ENCODE measurements at places on chromosomes 13 and 19.

DNA sequence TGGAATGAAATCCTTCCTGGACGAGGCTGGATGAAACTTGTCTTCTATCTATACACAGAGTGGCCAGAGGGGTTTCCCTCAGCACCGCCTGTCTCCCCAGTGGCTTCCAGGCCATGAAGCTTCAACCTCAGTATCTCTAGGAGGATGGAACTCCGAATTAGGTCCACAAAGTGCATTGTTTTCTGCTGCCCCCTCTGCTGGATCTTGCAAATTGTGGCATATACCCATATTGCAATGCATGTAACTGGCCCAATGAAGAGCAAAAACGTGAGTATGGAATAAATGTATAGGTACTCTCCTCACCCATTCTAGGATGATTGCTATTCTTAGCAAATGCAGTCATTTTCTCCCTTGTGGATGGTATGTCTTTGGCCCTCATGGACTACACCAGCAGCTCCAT lies 14.7 kb upstream of the LILRB4 start:
- DNase-seq, result no peak

GRCh38 chr19:7701654-7702457 lies at the start of gene FCER2:
Gene FCER2 (minus strand): TSS chr19:7702131. CDS start chr19:7699760, 2,371 bp downstream.
- DNase-seq, result no peak

DNA sequence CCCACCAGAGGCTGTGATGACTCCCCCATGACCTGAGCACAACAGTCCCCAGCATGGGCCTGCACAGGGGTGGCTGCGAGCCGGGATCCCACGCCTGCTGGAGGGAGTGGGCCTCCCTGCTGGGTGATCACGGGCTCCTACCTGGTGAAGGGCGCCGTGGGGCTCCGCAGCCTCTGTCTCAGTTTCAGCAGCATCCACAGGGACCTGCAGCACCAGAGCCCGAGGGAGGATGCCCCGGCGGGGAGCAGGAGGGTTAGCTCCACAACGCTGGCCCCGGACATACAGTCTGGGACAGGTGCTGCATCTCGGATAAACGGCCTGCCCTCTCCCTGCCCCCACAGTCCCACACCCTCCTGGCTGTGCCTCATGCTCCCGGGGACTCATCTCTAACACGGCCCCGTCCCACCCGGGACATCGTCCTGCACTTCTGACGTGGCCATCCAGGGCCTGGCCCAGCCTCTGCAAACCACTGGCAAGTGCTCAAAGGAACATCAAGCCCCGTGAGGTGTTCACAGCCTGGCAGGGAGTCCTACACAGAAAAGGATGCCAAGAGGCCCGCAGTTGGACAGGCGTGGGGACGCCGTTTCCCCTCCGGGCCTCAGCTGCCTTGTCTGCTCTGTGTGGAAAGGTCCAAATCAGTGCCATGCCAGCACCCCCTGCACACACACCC lies 10.5 kb downstream of the PEX11G start:
- DNase-seq, result no peak

DNA sequence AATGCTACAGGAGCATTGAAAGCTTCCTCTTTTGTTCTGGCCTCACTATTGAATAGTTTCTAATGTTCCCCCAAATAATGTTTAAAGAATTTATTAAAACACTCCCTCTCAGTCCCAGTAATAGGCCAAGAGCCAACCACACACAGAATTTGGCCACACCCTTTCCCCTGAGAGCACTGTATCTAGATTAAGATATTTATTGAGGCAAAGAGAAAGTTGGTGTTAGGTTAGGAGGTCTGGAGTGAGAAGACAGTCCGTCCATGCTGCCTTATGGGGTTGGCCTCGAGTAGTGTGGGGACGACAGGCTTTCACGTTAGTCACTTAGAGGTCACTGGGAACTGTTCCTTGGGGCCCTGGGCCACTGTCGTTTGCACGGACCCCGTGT lies 122.9 kb upstream of the RNF113B start:
- DNase-seq, result no peak

DNA sequence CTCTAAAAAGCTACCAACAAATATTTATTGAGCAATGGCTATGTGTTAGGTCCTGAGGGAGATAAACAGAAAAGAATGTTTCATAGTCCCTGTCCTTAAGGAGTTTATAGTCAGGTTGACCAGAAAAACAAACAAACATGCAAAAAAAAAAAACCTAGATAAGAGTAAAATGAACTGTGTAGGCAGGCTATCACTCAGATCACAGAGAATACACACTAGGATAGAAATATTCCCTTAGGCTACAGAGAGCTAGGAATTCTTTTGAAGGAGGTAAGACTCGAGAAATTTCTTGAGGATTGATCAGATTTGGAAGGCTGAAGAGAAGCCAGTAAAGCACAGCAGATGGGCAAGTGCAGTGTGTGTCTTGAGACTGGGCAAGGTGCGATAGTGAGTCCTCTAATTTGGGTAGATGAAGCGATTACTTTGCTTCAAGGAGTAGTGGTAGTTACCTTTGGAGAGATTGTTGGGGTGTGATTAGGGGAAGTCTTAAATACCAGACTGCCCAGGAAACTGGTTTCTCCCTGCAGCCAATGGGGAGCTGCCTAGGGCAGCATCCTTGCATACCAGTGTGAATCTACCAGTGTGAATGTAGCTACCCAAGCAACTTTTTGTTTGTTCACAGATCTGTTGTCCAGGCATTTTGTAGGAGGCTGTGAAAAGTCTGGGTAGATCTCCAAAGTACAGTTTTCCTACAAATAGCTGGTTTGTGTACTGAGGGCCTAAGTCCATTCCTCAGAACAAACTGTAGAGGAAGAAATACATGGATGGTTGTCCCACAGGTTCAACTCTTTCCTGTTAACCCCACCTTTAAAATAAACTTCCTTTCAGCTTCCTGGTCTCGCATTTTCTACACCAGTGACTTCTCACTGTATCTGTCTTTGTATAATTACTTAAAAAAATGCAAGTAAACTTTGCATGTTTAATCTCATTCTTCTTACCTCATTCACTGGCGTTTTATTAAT lies 314.1 kb downstream of the KLF5 start:
- no peak for DNase-seq

DNA sequence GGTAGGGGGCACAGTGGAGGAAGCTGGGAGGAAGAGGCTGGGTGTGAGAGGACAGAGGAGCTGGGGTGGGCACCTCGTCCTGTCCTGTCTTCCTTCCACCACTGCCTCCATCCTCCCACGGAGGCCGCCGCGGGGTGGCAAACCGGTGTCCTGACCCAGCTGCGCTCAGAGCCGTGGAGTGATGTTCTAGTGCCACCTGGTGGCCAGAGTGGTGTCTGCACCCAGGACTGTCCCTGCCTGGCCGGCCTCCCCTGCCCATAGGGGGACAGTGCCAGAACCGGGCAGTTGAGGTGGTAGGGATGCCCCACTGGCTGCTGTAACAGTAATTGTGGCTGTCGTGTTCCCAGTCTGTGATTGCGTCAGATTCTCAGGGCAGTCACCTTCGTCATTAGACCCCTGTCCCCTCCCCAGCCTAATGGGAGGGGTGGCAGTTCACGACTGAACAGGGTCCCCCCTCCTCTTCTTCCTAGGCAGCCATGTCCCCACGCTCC lies 11.1 kb upstream of the ARRDC2 start:
- DNase-seq, result peak; percentile 80

- no peak for DNase-seq
These were observed 2.9 kb downstream of the GNG8 start for GRCh38 chr19:46633130-46633529.

GRCh38 chr13:93789058-93789457 lies 562.5 kb downstream of the GPC6 start:
- DNase-seq, result no peak

- no peak for DNase-seq
These were observed 23.3 kb upstream of the C13orf46 start for GRCh38 chr13:113996912-113997745.

GRCh38 chr13:30019648-30020626 lies 169.5 kb upstream of the UBL3 start:
- DNase-seq, result no peak

DNA sequence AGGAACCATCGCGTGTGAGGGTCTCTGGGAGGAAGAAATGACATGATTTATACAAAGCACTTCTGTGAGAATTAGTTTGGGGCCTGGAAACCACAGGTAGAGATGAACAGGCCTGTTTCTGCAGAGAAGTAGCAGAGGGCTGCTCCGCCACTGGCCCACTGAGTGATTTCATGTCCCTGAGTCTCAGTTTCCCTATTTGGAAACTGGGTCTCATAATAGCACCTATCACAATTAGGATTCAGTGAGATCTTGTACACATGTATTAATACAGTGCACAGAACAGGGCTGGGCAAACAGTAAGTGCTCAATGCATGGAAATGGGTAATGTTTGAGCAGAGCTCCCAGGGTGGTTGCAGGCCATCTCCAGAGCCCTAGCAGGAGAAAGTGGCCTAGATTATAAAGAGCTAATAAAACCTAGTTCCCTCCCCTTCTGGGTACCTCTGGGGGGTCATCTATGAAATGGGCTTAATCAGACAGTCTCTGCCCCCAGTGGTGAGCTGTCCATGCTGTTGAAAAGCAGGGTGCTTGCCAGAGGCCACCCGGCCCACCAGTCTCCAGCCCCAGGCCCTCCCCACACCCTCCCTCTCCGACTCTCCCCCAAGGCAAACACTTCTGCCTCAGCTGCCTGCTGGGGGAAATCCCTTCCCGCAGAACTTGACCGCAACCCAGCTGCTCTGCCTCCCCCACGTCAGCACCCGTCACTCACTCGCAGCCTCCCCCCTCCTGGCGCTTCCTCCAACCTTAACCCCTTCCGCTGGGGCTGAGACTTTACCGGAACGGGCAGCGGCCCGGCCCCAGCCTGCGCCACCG lies 4.5 kb downstream of the BCL3 start:
- DNase-seq, result peak; percentile 92

DNA sequence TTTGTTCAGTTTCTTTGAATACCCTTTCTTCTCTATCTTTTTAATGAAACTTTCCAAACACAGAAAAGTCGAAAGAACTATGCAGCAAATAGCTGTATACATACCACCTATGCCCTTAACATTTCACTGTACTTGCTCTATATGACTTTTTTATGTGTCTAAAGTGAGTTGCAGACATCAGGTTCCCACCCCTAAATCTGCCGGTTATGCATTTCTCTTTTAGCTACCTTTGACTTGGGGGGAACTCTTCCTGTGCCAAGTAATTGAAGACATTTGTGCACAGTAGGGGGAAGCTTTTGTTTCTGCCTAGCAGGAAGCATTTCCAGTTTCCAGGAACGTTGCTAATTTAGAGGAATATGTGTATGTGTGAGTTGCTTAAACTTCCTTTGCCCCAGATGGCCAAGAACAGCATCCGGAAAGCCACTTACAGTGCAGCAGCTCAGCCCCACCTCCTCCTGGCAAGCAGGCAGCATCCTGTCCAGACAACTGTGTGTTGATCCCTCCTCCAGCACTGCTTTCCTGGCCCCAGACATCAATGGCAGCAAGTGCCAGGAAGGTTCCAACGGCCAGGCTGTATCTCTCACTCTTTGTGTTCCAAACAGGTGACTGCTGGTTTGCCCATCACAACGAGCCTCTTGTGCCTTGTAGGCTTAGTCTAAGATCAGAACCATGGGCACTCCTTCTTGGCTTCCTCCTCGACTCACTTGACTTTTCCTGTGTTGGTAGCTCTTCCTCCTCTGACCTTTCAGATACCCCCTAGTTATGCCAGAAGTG lies 14.7 kb upstream of the GRAMD1A start:
- no peak for DNase-seq

GRCh38 chr13:41916173-41916954 lies 44.5 kb downstream of the VWA8 start:
- no peak for DNase-seq

- no peak for DNase-seq
These were observed 928.7 kb downstream of the PCDH9 start for GRCh38 chr13:66301482-66301881.

DNA sequence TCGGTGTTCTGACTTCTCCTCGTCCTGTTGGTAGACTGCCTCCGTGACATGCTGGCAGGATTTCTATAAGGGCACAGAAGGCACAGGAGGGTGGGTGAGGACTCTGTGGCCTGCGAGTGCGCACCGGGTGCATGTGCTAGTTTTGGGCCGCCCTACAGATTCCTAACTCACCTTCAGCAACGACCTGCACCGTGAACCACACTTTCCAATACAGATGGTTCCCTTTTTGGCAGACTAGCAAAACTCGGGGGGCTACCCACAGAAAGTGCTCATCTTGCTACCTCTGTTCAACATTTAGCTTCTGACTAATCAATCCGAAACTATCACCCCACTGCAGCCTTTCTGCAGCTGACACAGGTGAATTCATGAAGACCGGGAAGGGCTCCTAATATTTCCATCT lies 14.1 kb upstream of the AMER2 start:
- no peak for DNase-seq

- no peak for DNase-seq
These were observed 113.7 kb downstream of the RFC3 start for GRCh38 chr13:33931397-33932311.

DNA sequence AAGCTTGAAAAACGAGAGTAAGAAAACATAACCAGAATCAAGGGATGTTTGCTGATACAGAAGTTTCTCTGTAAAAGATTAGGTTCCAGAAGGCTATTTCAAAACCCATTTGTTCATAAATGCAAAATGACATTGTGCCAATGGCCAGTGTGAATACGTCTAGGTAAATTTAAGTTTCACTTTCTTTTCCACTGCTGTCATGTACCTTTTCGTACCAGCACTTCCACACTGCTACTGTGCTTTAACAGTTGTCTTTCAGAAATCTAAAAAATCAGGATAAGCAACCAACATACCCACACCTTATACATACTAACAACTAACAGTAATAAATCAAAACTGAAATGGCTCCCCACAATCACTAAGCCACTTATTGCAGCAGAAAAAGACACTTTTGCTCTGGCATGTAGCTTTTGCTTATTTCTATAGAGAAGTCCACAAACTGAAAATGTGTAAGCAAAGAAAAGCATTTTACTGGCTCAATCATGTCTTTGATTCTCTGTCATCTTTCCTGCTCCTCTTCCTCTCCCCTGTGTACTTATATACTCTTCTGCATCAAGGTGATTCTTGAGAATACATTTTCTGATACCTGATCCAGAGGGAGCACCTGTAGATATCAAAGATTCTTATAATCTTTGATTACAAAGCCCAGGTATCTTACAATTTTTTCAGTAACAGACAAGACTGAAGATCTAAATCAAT lies 34.3 kb downstream of the ELF1 start:
- no peak for DNase-seq

- DNase-seq, result no peak
These were observed 1.6 kb upstream of the ZNF529 start for GRCh38 chr19:36574741-36575140.

DNA sequence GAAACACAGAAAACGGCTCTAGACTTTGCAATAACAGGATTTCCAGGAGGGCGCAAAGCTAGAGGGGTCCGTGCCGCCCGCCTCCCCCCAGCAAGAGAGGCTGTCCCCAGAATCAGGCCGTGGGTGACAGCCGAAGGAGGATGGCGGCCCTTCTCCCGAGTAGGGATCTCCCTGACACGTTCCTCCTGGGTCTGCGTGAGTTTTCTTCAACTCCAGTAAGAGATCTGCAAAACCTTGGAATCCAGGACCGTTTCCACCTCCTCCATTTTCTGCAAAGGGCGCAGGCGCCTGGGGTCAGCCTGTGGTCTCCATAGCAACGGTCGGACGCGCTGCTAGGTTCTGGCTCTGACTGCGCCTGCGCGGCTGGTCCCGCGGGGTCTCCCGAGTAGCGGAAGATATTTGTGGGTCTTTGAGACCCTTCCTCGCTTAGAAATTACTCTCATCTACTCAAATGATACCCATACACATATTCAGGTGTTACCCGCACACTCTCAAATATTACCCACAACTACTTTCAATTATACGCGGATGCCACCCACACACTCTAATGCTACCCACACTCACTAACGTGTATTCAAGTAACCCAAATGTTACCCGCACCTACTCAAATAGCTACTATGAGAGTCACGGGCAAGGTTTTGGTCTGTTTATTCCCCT lies 2.1 kb downstream of the PNMA8C start:
- DNase-seq, result no peak

GRCh38 chr13:57045826-57046546 lies 94.7 kb upstream of the PRR20A start:
- no peak for DNase-seq

- DNase-seq, result no peak
These were observed 105.8 kb downstream of the COL4A1 start for GRCh38 chr13:110201114-110201513.
